ENCODE measurements at places on chromosomes 6 and 20.

GRCh38 chr6:113626475-113626874 lies 230.7 kb upstream of the MARCKS start:
- no peak for DNase-seq

- DNase-seq = peak; percentile 23
Observed at GRCh38 chr20:34705397-34706301, 1.5 kb downstream of the TP53INP2 start.

GRCh38 chr6:39792540-39793450 lies 619 bp downstream of the DAAM2 start:
- peak; percentile 30 for DNase-seq

GRCh38 chr6:104608101-104608500 lies 251.6 kb downstream of the HACE1 start:
- no peak for DNase-seq

GRCh38 chr20:61520893-61521460 lies 268.9 kb downstream of the CDH4 start:
- peak; percentile 80 for DNase-seq

GRCh38 chr6:117387454-117387974 lies 38.2 kb downstream of the ROS1 start:
- no peak for DNase-seq

DNA sequence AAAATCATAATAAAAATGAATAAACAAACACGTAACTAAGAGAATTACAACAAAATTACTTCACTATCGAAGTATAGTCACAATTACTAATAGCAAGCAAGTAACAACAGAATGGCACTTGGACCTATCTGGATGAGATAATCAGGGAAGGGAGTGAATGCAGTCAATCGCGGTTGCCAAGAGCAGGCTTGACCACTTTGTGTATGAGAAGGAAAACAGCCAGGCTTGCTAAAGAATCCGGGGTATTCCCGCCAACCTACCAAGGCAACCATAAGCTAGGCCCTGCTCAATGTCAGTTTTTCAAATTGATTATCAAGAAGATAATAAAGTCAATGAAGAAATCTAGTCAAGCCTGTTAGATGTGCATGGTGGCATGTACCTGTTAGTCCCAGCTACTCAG lies 39.7 kb downstream of the PXDC1 start:
- no peak for DNase-seq

- no peak for DNase-seq
Observed at GRCh38 chr6:25472306-25472705, 179.7 kb upstream of the SCGN start.

- no peak for DNase-seq
Observed at GRCh38 chr20:9354579-9354978, 159.8 kb upstream of the LAMP5 start.

DNA sequence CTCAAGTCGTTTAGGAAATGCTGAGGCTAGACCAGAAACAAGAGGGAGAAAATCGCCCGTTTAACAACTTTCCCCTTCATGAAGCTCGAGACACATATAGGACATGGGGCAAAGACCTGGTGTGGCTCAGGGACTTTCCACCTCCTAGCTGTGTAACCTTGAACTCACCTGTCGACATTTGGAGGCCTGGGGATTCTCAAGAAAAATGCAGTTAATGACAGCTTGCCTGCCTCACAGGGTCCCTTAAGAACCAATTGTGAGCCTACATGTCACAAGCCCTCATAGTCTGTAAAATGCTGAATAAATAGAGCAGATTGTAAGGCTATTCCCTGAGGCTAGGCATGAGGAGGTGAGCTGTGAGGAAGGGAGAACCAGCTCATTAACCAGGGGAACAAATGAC lies 35.1 kb downstream of the MGME1 start:
- no peak for DNase-seq

- peak; percentile 29 for DNase-seq
Observed at GRCh38 chr6:106540907-106541306, 88.4 kb downstream of the RTN4IP1 start.

DNA sequence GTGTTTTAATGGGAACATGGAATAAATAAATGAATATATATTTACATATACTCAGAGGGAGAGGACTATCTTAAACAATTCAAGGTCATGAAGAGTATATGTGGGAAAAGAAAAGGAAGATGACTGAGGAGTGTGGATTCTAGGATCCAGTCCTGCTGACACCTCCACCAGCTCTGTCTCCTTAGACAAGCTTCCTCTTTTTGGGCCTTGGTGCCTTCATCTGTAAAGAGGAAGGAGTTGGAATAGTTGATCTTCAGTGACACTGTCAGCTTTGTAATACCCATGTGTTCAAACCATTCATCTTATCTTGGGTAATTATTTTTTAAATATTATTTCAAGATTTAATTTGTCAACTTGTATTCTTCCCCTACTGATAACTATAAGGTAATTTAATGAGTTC lies 338.0 kb downstream of the ADGRB3 start:
- DNase-seq = no peak

GRCh38 chr6:157747370-157747769 lies 75.7 kb upstream of the SNX9 start:
- no peak for DNase-seq

DNA sequence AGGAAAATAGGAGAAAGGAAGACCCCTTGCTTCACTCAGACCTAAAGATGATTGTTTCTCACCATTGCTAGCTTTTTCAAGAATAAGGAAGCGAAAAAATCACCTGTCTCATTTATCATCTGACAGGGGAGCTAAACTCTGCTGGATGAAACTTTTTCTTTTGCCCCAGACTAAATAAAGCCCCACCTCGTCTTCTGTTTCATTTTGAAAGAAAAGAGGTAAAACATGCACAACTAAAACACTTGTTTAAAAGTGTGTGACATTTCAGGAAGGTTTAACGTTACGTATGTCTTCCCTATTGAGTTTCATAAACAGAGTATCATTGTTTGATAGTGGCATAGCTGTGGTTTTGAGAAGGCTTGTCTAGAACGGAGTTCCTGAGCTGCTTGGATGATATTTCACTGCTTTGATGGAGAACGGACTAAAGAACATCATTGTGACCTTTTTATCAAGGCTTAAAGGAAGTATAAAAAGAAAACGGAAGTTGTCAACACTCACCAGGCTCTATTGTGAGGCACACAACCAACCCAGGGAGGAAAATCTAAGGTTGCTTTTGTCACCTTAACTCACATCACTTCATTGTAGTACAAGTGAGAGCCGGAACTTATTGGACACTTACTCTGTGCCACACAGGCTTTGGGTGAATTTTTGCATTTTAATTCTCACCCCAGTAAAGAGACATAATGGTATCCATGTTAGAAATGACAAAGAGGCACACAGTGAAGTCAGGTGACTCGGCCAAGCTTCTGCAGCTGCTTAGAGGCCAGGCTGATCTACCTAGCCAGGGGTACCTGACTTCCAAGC lies 29.5 kb downstream of the TSHZ2 start:
- no peak for DNase-seq

GRCh38 chr6:118501765-118502164 lies 46.3 kb upstream of the PLN start:
- no peak for DNase-seq

- no peak for DNase-seq
Observed at GRCh38 chr6:159915397-159915796, 24.6 kb downstream of the MAS1 start.

DNA sequence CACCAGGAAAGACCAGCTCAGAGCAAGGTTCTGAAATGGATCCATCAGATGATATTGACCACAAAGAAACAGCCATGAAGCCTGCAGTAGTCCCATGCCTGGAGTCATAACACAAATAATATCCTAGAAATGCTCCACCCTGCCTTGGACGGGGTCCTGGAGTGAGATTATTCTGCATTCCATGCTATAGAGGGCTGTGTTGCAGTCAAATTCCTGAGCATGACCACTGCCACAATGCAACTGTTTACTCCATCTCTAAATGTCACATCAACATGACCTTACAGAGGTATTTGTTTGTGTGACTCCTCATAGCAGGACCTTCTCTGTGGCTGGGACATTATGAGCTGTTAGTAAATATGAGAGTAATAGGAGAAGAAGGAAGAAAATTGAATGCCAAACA lies 257.5 kb upstream of the TCF21 start:
- peak; percentile 71 for DNase-seq

- DNase-seq = no peak
Observed at GRCh38 chr6:23410439-23410838, 715.6 kb upstream of the NRSN1 start.

DNA sequence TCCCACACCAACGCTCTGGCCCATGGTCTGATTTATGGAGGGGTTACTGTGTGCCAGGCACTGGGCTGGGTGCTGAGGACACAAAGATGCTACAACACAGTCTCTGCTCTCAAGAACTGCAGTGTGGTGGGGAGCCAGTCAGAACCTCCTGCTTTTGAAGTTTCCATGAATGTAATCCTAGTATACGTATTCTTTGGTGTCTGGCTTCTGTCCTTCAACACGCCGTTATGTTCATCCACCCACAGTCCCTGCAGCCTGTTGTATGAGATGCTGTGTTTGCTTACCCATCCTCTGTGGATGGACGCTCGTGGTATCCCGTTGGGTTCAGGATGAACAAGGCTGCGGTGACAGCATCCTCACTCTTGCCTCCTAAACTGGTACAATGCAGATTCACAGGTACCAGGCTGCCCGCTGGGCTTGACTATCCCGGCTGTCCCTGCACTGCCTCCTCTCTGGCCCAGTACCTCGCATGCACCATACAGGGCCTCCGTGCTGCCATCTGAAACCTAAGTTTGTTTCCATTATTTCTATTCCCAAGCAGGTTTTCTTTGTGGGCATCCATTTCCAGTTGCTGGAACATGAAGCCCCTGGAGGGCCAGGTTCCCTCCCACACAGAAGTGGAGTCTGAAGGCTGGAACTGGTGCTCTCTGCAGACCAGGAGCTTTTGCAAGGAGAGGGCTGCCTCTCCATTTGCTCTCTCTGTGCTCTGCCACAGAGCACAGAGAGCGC lies 364.5 kb downstream of the ZFAND3 start:
- no peak for DNase-seq

DNA sequence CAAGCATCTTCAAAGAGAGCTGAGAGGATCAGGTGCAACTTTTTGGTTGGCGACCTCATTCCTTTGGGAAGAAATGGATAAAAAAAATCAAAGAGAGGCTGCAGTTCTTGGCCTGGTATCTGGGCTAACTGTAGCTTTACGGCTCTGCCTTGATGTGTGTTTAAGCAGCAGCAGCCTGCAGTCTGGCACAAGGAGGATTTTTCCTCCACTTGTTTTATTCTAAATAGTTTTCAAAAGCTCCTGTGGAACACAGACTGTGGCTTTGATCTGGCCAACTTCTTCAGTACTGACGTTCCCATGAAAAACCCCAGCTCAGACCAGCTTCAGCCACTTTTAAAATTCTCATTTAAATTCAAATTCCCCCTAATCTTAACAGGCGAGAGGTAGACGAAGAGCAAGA lies 137.3 kb downstream of the HDGFL1 start:
- DNase-seq = no peak

DNA sequence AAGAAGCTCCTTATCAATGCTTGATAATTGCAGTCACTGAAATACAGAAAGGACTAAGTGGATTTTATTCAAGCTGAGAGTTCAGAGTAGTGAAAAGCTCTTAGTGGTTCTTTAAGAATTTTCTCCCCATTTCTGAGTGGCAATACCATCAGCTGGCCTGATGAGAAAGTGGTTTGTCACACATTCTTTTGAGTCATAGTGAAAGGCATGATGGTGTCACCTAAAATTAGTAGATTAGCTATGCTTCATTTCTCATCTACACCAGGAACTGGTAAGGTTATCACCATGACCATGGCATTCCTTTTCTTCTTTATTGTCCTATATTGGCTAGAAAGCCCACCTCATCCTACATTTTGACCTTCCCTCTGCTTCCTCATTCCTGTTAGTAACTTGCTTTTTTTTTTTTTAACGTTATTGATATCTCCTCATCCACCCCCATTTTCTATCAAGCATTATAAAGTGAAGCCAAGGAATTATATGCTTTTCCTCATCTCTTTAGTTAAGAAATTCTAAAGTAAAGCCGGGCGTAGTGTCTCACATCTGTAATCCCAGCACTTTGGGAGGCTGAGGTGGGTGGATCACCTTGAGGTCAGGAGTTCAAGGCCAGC lies 67.4 kb upstream of the LOC128125822 start:
- DNase-seq = no peak

- DNase-seq = peak; percentile 6
Observed at GRCh38 chr6:90294989-90295853, 1.4 kb downstream of the BACH2 start.

DNA sequence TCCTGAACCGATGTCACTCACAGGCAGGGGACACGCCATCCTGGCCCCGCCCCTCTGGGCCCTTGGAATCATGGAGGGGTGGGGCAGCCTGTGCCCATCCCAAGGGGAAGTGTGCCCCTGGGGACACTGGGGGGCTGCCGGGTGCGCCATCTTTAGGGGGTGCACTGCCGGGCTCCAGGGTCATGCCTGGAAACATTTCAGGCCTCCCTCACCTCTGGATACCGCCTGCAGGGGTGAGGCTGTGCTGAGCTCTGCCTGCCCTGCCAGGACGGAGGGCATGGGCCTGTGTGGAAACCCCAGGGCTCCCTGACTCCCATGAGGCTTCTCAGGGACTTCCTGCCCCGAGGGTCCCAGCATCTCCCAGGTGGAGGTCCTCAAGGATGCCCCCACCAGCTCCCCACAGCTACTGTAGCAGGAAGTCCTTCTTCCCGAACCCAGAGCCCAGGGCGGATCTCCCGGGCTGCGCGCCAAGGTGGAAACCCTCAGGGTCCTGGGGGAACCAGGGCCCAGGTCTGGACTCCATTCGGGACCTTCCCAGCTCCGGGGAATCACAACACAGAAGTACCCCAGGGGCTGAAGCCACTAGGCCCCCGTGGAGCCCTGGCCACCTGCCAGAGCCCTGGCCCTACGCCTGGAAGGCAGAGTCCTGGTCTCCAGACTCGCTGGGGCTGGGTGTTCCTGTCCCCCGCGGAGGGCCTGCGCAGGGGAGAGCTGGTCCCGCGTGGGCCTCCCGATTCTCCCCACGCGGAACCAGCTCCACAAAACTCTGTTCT lies 15.6 kb downstream of the CHRNA4 start:
- DNase-seq = no peak

DNA sequence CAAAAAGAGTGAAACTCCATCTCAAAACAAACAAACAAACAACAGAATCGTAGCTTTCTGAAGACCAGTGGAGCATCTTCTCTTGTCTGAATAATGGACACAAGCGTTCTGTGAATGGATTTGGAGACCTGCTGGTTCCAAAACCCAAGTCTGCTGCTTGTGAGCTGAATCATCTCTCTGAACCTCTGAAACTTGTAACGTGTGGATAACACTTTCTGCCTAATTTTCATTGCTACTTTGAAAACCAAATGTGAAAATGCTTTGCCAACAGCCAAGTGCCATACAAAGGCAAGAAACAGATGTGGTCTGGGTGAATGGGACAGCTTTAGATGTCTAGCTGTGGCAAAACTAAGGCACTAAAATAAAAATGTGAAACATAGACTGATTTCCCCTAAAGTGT lies 44.3 kb downstream of the PHACTR1 start:
- DNase-seq = peak; percentile 57

- no peak for DNase-seq
Observed at GRCh38 chr6:136895901-136896300, 26.2 kb upstream of the SLC35D3 start.

DNA sequence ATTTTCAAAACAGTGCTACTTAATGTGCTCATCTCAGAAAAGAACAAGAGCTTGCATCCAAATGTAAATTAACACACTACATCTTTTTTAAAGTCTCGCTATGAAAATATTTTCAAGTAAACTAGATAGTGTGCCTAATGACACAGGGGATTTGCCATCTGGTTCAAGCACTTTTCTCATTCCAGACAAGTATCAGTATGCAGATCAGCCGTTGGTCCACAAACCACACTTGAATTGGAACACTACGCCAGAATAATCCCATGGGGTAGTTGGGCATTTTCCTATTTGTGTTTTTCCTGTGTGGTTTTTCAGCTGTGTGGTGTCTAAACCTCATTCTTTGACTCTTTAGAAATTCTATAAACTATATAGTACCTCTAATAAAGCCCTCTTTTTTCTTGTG lies 256.2 kb downstream of the EPHA7 start:
- DNase-seq = no peak

- no peak for DNase-seq
Observed at GRCh38 chr6:145818796-145819195, 4.2 kb upstream of the FBXO30 start.

Data from AG10803 (cell line).